Tongue (tissue), 3 donors: ENCODE measurements at places on chromosomes 13 and 19. TPM values are rescaled to one million over a fixed set of nuclear protein-coding genes. Genes with fewer than 3 reads are reported as not detected.

DNA sequence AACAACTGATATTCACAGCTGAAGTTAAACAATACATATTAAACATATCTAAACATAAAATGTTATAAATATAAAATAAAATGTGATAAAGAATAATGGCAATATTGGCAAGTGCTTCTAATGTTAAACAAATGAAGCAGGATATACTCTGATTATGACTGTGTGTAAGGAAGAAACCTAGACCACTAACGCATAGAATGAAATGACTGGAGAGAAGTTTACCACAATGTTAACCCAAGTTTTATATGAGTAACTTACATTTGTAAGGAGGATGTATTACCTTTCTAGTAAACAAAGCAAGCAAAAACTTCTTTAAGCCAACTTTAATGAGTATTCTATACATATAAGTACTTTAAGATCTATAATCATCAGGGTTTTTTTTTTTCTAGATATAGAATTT lies 43.0 kb downstream of the RB1 start:
- DNase-seq, result no peak

- DNase-seq, result no peak
Observed at GRCh38 chr13:92802776-92803175, 423.8 kb upstream of the GPC6 start.

DNA sequence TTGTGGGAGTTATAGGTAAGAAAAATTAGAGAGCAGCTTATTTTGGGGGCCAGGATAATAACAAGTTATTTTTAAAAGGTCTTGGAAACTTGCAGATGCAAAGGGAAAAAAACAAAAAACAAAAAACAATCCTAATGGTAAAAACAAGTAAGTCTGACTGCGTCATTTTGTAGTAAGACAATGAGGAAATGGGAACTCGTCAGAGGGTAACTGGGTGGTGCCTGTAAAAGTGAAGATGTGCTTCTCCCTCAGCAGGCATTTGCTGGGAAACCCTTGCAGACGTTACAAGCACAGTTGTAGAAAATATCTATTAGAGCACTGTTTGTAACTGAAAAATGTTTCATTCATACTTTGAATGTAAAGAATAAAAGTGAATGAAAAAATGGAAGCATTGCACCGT lies 2.2 kb upstream of the TNFSF13B start:
- no peak for DNase-seq

Gene KLK14
- total RNA-seq, result 0.72 TPM

DNA sequence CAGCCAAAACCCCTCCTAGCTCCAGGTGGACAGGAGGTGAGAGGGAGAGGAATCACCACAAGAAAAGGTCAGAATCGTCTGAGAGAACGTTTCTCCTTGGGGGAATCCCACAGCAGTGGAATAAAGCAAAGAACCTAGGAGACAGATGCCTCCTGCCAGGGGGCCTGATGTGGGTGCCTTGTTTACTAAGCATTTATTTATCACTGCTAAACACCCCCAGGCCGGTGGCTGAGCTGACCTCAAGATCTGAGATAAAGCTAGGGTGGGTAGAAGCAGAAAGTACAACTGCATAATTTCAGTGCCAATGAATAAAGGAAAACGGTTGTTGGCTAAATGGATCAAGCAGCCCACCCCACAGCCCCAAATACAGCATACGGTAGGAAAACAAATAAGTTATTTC lies 33.9 kb upstream of the ATP11A start:
- DNase-seq, result no peak

Gene PROZ
- not detected for total RNA-seq
